ENCODE measurements at places on chromosomes 2 and 18. TPM values are rescaled to one million over a fixed set of nuclear protein-coding genes. Genes with fewer than 3 reads are reported as not detected.

The CDCA7 gene
- total RNA-seq = 9.9 TPM

The C2orf15 gene
- total RNA-seq = not detected

The CYP1B1 gene
- total RNA-seq = 4.7 TPM

The GRHL1 gene
- total RNA-seq = under 0.01 TPM

The CAVIN2 gene
- total RNA-seq = 19.3 TPM

All from skeletal muscle tissue (tissue), 5 donors.